CD4-positive, alpha-beta T cell treated with Interleukin-6 at 100 ng/mL for 8 hours (primary cell): ENCODE measurements at places on chromosomes 3 and 15.
A peak's percentile ranks its signal among the peaks of the same experiment; 100 is the strongest.

DNA sequence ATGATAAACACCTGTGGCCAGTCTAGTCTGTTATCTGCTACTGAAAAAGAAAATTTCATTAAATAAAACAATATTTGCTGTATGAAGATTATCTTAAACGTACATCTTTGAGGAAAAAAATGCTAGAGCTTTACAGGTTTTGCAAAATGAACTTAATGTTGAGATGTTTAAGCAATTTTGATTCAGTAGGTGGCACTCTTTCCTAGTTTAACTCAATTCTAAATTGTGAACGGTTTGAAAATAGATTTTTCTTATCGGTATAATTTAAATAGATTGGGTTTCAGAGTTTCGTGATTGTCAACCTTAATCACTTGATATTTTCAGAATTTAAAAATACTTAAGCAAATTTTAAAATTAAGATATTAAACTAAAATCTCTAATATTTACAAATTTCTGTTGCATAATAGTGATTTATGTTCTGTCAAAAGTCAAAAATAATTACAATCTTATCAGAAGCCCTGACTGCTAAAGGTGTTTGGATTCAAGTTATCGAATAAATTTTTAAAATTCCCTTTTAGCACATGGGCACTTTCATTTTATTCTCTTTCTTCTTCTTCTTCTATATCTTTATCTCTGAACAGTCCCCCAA is 7.0 kb upstream of the RNF111 start:
- DNase-seq = peak; percentile 32

- DNase-seq = no peak
These were observed 38.1 kb upstream of the LEKR1 start for GRCh38 chr3:156787926-156788663.

GRCh38 chr3:31384117-31384516 is 148.6 kb upstream of the STT3B start:
- no peak for DNase-seq

DNA sequence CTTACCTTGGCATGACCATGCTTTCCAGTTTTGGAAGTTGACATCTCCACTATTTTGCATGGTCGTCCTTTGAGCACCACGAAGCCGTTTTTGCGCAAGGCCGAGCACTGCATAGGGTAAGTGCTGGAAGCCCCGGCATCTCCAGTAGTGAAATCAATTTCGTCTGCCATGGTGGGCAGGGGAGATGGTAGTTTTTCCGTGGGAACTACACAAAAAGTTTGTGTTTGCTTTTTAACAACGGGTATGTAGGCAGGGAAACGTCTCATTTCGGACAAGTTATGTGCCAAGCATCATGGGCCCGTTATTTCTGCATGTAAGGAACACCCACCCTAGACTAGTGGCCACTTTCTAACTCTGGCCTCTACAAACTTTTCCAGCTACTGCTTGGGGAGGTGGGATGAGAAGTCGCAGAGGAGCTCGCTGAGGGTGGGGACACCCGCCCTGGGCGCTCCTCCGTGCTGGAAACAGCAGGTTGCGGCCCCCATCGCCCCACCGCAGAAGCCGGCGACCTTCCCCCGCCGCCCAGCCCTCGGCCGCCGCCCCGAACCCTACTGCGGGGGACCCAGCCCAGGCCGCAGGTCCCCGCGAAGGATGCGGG is 701 bp downstream of the EIF5A2 start:
- DNase-seq = no peak

DNA sequence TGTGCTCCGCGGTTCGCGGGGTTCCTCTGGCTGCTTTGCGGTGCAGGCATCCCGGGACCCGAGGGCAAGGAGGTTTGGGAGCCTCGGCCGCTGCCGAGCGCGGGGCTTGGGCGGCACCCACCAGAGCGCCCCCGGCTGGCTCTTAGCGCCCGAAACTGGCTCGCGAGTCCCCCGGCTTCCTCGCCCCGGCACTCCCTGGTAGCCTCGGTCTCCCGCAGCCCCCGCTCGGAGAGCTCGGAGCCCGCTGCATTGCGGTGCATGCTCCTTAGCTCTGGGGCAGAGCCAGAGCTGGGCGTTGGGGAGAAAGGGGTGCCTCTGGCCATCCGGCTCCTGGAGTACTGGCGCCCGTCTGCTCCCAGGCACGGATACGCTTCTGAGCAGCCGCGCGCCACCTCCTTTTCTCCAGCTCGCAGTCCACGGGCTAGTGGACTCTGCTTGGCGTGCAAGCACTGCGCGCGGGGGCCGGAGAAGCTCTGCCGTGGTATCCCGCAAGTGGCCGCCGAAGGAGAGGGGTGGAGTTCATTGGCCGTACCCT is 753 bp downstream of the EPHB1 start:
- DNase-seq = no peak

DNA sequence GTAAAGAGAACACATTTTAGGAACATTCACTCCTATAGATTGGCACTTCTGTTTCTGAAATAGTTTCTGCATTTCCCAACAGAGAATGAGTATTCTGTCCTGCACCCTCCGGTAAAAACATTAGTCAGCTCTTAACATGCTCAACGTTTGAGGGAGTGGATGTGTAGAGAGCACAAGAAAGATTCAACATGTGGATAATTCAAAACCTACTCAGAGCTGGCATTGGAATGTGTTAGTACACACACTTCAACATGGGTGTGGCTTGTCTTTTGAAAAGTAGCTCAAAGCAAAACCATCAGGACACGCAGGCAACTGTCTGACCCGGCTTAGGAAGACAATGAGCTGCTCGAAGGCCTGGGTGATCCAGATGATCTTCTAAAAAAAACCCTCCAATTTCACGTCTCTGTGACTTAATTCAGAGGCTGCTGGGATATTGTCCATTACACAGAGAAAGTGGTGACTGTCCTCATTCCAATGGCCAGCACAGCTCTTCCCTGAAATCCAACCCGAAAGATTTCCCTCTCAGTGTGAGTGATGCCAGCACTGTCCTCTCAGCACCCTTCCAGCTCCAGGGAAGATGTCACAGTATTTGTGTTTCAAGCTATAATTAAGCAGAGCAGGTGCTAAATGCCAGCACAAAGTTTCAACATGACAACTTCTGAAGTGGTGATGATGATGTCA is 18.1 kb downstream of the FBN1 start:
- DNase-seq = no peak

GRCh38 chr3:107263269-107264021 is 113.8 kb upstream of the CCDC54 start:
- DNase-seq = no peak

- DNase-seq = no peak
These were observed 12.9 kb downstream of the GMNC start for GRCh38 chr3:190849607-190850006.

DNA sequence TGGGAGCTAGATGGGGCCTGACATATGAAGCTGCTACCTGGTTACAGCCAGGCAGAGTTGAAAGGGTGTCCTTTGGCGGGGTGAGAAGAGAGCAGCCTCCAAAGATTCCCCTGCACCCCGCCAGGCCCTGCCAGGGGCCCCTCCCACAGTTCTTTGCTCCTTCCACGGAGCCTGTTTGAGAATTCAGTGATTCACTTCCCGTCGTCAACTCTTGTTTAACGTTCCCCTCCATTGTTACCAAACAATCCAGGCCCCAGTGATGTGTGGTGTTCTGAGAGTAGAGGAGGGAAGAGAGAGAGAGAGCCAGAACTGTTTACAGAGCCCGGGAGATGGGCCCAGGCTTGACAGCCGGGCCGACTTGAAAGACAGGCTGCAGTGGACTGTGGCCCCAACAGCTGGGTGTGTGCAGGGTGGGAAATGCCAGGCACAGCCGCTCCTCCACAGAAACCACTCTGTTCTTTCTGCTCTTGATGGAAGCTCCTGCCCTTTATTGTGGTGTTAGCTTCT is 81.5 kb downstream of the SMAD3 start:
- peak; percentile 28 for DNase-seq

DNA sequence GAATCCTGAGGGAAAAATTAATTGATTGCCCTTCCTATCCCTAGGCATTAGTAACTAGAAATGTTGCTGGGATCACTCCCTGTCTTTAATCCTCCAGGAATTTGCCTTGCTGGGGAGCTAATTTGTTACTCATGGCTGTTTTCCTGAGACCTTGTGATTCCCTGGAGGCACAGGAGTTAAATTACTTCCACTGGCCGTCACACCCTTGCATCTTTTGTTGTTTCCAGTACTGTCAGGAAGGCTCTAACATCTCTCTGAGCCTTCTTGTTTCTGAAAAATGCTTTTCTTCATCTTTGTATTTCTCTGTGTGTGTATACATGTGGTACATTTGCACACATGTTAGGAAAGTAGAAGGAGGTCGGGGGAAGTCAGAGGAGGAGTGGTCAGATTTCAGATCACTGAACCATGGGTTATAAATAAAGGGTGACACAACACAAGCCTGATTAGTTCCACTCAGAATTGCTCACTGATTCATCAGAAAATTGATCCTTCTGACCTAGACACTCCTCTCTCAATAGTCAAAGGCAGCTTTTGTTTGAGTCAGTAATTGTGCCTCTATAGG is 23.5 kb upstream of the LRRFIP2 start:
- DNase-seq = no peak

- DNase-seq = no peak
These were observed 61.9 kb downstream of the EIF3J start for GRCh38 chr15:44598892-44599291.

- DNase-seq = no peak
These were observed 40.2 kb upstream of the MAPKBP1 start for GRCh38 chr15:41734079-41734478.

- peak; percentile 80 for DNase-seq
These were observed 44.6 kb downstream of the CMTM6 start for GRCh38 chr3:32457971-32458471.

DNA sequence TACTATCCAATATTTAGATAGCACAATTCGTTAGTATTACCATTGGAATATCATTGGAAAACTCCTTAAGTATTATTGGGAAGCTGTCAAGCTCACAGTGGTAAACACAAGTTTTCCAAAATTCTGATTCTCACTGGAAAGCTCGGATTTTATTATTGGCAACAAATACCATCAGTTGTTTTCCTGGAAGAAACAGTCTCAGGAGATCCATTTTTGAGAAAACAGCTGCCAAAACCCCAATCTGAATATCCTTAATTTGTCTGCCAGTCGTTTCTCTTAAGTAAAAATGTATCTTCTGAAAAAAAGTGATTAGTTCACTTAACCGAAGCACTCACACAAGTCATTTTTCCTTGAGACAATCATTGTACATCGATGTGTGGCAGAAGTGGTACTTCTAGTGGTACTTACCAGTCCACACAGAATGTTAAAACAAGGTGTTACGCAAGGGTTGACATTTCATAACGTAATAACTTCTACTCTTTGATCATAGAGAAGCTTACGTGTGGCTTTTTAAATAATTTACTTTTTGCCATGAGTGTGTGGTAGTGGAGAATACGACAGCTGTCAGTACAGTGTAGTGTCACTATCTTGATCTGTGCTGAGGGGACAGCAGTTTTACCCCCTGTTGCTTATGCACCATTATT is 74.9 kb downstream of the FAM43A start:
- DNase-seq = no peak

DNA sequence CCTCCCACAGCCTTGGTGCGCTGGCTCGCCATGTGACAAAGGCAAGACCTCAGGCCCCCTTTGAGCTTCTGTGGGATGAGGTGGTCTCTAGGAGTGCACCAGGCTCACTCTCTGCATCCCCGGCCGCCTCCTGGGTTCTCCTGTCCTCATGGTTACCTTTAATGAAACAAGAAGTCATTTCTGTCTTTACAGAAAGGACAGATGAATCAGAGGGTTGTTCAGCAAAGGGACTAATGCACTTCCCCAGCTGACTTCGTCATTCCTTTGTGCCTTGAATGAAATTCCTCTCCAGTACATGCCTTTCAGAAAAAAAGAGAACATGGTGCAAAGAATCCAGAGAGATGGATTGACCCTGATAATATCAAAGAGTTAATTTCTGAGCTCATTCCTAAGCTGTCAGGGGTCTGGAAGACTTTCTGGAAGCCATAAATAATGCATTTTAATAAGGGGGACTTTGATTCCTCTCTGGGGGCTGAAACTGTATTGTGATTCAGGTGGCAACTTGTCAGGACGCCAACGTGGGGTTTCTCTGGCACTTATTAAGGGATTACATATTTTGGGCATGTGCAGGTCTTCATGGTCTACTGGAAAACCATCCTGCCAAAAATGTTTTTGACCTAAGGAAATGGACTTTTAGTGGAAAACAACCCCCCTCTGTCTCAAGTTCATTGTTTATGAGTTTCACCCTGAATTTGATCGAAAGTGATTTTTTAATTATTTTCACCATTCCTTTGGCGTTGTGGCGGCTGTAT is 122.7 kb downstream of the FBLN2 start:
- no peak for DNase-seq

GRCh38 chr3:99199021-99199420 is 297.5 kb upstream of the DCBLD2 start:
- no peak for DNase-seq

GRCh38 chr3:114847564-114847963 is 299.5 kb downstream of the ZBTB20 start:
- DNase-seq = no peak

- DNase-seq = no peak
These were observed 217.4 kb downstream of the TCF12 start for GRCh38 chr15:57135800-57136199.

GRCh38 chr3:123202451-123202850 is 708 bp downstream of the SEC22A start:
- DNase-seq = peak; percentile 1
